ENCODE measurements at places on chromosomes 16 and 17.

DNA sequence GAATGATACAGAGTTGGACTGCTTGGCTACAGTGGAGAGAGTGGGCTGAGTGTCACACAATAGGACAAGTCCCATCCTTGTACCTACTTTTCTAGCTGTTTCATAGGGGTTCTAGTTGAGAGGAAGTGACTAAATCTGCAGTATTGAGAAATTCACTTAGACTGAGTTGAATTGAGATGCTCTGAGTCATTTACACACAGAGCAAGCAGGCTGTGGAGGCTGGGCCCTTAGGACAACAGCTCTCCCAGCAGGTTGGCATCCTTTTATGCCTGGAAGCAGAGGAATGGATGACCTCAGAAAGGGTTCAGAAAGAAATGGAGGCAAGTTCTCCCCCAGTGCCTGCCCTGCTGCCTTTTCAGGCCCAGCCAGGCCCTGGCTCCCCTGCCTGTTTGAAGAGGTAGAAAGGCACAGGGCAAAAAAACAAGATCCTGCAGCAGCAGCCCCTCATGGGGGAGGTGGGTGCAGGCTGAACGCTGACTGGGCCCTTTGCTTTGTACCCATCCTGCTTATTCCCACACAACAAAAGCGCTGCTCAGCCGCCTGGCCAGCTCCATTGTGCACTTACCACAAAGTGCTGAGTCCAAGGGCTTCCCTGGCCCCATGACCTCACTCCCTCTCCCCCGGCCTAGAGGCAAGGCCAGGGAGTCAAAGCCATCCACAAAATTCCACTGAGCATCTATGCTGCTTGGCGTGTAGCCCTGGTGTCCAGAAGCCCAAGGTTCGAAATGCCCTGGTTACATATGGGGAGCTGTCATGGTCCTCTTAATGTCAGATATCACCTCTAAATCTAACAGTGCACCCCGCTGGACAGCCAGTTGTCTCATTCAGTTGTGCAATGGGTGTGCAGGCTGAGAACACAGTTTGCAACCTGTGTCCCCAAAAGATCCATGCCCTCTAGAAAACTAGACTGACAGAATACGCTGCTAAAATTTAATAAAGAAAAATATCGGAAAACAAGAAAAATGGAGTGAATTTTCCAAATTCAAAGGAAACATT is 5.4 kb upstream of the CRYBA1 start:
- no peak for DNase-seq

GRCh38 chr17:44767493-44767892 is 8.7 kb downstream of the ADAM11 start:
- no peak for DNase-seq

- DNase-seq = no peak
These were observed 16.7 kb downstream of the CA5A start for GRCh38 chr16:87919681-87919994.

DNA sequence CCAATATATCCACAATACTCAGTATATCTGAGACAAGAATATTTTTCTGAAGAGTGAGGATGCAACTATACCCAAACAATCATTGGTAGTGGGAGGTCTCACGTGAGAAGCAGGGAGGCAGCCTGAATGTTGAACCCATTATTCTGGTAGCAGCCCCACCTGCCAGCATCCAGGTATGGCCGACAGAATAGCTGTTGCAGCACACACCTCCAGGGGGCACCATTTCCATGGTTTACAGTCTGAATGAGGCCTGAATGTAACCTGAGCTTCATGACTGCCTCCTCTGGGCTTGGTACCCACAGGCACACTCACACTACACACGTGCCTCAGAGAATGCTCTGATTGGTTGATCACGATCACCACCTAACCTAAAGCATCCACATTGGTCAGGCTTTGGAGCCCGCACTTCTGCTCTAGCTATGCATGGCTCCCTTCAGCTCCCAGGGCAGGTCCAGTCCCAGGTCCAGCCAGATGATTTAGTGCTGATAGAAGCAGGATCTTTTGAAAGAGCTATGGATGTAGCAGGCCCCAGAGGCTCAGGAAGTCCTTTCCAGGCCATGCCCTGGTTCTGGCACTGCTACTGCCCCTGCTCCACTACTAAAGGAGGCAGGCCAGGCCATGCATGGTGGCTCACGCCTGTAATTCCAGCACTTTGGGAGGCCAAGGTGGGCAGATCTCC is 11.0 kb upstream of the CBFB start:
- DNase-seq = peak; percentile 83

GRCh38 chr16:81616321-81617020 is 162.6 kb upstream of the PLCG2 start:
- DNase-seq = peak; percentile 64

- no peak for DNase-seq
These were observed 39.6 kb upstream of the RCVRN start for GRCh38 chr17:9944704-9945103.

- no peak for DNase-seq
These were observed 446.7 kb downstream of the PMP22 start for GRCh38 chr17:14818469-14818868.

- DNase-seq = no peak
These were observed 27.8 kb upstream of the CDR2 start for GRCh38 chr16:22402191-22402590.

DNA sequence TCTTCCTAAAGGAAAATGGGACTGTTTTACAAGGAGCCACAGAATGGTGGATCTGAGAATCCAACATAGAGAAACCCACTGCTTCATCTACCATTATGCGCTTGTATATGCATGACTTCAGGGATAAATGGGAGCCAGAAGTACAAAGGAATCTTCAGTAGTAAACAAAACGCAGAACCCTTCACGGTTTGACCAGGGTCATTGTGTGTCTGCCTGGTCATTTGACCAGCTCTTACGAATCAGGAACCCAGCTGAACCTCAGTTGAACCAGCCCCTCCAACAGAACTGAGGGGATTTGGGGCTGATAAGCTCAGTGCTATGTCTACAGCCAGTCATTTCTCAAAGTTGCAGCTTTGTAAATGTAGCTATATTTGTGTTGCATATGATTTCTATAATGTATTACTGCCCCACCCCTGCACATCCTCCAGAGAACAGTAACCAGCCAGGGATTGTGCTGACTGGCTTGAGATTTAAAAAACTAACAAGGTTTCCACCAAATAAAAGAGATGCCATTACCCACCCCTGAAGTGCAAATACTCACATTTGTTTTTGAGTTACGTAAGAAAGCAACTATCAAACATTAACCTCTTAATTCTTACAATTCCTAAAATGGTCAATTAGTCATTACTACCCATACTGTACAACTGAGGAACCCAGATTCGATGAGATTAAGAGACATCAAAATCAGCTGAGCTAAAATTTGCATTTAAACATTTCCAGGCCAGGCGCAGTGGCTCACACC is 6.3 kb downstream of the CMTM4 start:
- no peak for DNase-seq

- no peak for DNase-seq
These were observed 742 bp upstream of the SLC9A5 start for GRCh38 chr16:67248073-67248400.

DNA sequence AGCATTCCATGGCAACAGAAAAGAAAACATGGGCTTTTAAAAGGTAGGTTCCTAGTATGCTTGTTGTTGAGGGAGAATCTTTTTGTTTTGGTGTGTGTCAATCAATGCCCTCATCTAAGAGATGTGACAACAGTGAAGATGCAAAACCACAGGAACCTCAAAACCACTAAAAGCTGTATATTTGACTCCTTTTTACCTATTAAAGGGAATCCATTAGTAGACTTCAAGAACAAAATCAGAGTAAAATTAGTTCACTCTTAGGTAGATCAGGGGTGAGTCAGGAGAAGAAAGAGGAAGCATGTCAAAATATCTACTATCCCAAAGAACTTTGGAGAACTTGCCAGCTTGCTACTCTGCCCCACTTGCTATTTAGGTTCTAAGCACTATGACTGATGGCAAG is 89.1 kb downstream of the CDK5R1 start:
- DNase-seq = no peak

DNA sequence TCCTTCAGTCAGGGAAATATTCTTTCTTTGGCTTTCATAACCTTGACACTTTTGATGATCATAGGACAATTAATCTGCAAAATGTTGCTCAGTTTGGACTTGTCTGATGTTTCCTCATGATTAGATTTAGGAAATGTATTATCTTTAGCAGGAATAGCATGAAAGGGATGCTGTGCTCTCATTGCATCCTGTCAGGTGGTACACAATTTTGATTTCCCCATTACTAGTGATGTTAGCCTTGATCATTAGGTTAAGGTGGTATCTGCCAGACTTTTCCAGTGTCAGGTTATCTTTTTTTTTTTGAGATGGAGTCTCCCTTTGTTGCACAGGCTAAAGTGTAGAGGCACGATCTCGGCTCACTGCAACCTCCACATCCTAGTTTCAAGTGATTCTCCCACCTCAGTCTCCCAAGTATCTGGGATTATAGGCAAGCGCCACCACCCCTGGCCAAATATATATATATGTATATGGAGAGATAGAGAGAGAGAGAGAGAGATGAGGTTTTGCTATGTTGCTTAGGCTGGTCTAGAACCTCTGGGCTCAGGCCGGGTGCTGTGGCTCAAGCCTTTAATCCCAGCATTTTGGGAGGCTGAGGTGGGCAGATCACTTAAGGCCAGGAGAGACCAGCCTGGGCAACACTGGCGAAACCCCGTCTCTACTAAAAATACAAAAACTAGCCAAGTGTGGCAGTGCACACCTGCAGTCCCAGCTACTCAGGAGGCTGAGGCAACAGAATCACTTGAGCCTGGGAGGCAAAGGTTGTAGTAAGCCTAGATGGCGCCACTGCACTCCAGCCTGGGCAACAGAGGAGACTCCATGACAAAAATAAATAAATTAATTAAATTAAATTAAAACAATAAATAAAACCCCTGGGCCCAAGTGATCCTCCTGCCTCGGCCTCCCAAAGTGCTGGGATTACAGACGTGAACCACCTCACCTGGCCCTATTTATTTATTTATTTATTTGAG is 15.8 kb upstream of the CAVIN1 start:
- no peak for DNase-seq

- no peak for DNase-seq
These were observed 312.3 kb upstream of the KCNJ16 start for GRCh38 chr17:69762766-69763165.

DNA sequence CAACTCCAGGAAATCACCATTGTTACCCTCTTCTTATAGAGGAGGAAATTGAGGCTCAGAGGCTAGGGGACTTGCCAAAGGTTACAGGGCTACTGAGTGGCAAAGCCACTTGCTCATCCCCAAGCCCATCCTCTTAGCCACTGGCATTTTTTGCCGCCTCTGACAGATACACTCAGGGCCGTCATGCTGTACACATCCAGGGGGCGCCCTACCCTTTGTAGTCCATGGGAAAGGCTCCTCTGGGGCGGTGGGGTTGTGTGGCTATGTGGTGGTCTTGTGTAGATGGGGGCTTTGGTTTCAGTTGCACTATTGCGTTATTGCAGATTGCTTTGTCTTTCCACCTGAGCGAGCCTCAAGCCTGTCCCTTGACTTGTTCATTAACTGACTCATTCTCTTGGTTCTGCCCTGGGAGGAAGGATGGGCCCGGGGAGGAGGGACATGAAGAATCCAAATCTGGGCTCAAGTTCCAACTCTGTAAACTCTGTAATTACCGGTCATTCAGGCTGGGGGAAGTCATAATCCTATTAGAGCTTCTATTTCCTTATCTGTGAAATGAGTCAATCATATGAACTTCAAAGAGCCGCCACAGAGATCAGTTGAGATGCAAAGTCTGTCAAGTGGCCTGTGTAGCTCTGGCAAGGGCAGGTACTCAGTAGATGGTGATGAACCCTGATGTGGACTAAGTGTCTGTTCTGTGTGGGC is 2.8 kb downstream of the NOS2 start:
- no peak for DNase-seq

GRCh38 chr17:74277935-74278334 is 3.9 kb downstream of the DNAI2 start:
- no peak for DNase-seq

GRCh38 chr16:11655655-11656054 is 12.6 kb upstream of the SNN start:
- no peak for DNase-seq

DNA sequence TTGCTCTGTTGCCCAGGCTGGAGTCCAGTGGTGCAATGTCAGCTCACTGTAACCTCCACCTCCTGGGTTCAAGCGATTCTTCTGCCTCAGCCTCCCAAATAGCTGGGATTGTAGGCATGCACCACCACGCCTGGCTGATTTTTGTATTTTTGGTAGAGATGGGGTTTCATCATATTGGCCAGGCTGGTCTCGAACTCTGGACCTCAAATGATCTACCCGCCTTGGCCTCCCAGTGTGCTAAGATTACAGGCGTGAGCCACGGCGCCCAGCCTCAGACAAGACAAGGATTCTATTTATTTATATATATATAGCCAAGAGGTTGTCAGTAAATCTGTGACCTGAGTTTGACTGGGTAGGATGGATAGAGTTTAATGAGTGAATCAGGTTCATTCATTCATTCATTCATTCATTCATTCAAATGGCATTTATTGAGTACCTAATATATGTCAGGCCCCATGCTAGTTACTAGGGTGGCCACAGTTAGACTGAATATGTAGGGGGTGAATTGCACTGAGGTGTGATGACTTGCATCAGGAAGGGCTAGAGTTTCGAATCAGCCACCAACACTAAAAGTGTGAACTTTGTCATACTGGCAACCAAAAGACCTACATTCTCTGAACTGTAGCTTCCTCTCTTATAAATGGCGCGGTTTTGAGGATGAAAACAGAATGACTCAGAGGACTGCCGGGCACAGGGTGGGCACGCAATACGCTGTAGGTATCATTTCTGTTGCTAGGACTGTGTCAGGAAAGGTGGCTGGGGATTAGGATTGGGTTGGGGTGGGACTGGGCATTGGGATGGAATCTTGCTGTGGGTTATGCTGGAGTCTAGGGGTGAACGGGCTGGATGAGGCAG is 37.8 kb downstream of the ITGAE start:
- DNase-seq = no peak

- DNase-seq = no peak
These were observed 20.3 kb downstream of the MSI2 start for GRCh38 chr17:57276621-57277020.

DNA sequence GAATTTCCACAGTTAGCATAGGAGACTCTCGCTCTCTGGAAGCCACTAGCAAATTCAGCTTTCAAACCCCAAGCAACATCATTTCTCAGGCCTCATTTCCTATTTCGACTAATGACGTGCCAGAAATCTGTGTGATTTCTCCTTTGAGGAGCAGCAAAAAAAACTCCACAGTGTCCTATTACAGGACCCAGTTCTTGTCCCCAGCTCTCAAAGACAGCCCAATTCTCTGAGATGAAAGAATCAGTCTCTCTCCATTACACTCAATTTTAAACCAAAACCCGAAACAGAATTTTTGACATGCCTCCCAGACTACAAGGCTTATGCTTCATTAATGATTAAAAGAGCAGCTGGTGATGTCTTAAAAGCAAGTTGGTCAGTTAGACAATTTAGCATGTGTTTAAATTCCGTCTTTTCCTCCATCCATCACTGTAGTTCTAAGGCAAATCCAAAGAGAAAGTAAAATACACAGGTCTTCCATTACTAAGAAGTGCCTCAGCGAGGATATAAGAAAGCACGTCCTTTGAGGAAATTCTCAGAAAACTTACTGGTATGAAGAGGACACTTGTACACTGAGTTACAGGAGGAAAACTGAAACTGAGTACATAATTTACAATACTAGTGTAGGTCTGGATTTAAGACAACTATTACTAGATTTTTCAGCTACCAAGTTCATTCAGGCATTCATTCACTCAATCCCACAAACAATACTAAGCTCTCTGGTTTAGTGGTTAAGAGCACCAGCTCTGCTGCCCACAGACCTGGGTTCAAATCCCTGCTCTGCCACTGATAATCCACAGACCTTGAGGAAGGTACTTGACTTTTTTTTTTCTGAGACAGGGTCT is 12.5 kb downstream of the TOM1L2 start:
- peak; percentile 18 for DNase-seq

- DNase-seq = no peak
These were observed 10.1 kb upstream of the PIPOX start for GRCh38 chr17:29032857-29033197.

- DNase-seq = no peak
These were observed 4.7 kb upstream of the RPRML start for GRCh38 chr17:46983782-46984181.
